ENCODE measurements at places on chromosomes 2 and 18.

DNA sequence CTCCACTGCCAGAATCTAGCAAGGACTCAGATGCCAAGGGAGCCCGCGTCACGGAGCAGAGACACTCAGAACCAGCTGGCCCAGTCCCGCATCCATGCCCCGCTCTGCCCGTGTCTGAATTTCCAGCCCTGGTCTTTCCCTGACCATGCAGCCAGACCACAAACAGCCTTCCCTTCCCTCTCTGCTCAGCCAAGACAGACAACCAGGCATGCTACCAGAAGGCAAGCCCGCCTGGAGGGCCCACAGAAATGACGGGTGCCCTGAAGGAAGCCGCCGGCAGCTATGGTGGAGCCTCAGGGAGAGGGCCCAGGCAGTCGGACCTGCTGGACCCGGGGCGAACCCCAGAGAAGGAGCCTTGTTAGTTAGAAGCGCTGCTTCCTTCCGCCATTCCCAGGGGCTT lies 45.1 kb upstream of the MAL start:
- DNase-seq: no peak

GRCh38 chr2:218999021-218999880 lies 6.0 kb upstream of the CRYBA2 start:
- no peak for DNase-seq

DNA sequence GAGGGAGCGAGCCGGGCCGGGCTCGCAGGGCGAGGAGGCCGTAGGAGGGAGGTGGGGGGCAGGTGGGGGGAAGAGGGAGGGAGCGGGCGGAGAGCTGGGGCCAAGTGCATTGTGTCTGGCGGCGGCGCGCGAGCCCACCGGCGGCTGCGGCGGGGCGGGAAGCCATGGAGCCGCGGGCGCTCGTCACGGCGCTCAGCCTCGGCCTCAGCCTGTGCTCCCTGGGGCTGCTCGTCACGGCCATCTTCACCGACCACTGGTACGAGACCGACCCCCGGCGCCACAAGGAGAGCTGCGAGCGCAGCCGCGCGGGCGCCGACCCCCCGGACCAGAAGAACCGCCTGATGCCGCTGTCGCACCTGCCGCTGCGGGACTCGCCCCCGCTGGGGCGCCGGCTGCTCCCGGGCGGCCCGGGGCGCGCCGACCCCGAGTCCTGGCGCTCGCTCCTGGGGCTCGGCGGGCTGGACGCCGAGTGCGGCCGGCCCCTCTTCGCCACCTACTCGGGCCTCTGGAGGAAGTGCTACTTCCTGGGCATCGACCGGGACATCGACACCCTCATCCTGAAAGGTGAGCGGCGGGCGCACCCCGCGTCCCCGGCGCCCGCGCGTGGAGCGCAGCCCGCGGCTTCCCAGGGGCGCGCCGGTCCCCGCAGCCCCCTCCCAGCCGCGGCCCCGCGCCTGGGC lies at the start of gene TMEM178A:
TMEM178A (plus strand) TSS at position 107 of the 680 bp plus-strand sequence; CDS start at position 165, 58 bp downstream.
- DNase-seq: no peak

DNA sequence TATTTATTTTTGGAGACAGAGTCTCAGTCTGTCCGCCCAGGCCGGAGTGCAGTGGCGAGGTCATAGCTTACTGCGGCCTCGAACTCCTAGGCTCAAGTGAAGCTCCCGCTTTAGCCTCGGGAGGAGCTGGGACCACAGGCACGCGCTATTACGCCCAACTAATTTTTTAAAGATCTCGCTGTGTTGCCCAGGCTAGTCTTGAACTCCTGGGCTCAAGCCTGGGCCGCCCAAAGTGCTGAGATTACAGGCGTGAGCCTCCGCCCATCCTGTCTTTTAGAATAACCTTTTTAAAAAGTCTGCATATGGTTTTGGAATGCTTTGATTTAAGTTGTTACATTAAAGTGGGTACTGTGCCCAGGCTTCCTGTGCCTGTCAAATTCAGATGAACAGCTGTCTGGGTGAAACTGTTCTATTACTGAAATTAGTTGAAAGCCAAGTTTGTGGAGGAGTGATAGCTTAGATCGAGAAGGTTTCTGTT lies 944 bp downstream of the RAB3GAP1 start:
- DNase-seq: no peak

- DNase-seq: no peak
Observed at GRCh38 chr2:239773228-239774141, 251.7 kb downstream of the NDUFA10 start.

- no peak for DNase-seq
Observed at GRCh38 chr18:79682894-79683625, 3.5 kb downstream of the CTDP1 start.

DNA sequence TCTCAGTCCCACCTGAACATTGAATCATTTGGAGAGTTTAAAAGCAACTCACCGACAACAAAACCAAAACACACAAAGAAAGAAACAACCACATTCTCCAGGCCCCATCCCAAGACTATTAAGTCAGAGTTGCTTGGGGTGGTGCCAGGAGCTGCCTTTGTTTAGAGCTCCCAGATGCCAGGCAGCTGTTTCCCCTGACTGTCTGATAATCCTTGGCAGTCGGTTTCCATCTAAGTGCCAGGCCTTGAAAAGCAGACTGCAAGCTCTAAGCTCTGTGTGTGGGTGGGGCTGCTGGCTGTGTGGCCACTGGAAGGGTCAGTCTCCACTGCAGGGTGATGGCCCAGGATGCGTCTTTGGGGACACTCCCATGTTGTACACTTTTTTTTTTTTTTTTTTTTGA lies 255.3 kb upstream of the AGAP1 start:
- DNase-seq: peak; percentile 40

- no peak for DNase-seq
Observed at GRCh38 chr18:75200071-75200470, 8.9 kb downstream of the PTGR3 start.

- DNase-seq: no peak
Observed at GRCh38 chr2:231716666-231717280, 8.4 kb downstream of the PTMA start.

All from AG09309 (cell line).